Heart left ventricle (tissue), 16 donors: ENCODE measurements at places on chromosomes 2 and 18. TPM values are rescaled to one million over a fixed set of nuclear protein-coding genes. Genes with fewer than 3 reads are reported as not detected.

- peak; percentile 72 for DNase-seq
- H3K4me3 ChIP-seq: peak overlapping the region; percentile 23
- no peaks in the 10 kb centered on the region for H3K36me3 ChIP-seq
- peak overlapping the region; percentile 86 for H3K27ac ChIP-seq
Observed at GRCh38 chr2:17813742-17814473, 2.4 kb upstream of the MSGN1 start.

DNA sequence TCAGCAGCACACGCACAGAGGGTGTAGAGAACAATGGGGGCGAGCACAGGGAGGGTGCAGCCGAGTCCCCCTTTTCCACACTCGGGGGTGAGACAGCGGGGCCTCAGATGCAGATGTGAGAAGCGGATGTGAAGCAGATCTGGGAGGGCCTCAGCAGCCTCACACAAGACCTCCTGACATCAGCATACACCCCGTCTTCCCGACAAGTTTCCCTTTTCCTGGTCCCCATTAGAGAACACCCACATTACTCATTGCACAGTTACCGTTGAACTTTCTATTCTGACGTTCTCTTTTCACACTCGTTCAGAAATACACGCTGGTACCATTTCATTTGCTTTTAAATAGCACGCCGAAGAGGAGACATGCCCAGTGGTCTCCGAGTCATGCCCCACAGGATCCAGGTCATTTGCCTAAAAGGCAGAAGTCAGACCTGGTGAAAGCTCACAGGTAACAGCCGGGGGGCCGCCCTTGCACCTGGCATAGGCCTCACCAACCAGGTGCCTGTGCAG, 129.5 kb upstream of the ID2 start:
- H3K27me3 ChIP-seq: no peaks in the 10 kb centered on the region
- no peak overlapping the region for H3K4me3 ChIP-seq

- no peak overlapping the region for H3K4me3 ChIP-seq
- H3K27ac ChIP-seq: peak overlapping the region; percentile 96
- H3K4me1 ChIP-seq: peaks cover 9% of the 10 kb centered on the region
- no peaks in the 10 kb centered on the region for H3K27me3 ChIP-seq
Observed at GRCh38 chr2:98463081-98463481, 18.4 kb downstream of the INPP4A start.

DNA sequence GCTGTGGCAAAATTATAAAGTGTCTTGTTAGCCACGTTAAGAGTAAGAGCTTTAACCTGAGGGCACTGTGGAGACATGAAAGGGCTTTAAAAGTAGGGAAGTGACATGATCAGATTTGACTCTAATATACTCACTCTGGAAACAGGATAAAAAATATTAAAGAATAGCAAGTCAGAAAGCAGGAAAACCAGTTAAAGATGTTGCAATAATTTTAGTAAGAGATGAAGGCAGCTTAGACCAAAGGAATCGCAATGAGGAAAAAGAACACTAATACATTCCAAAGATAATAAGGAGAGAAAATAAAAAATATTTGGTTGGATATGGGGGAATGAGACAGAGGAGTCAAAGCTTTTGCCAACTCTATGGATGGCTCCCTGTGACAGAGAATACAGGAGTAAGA, 183.8 kb downstream of the DYM start:
- DNase-seq: no peak
- H3K4me1 ChIP-seq: peaks cover 3% of the 10 kb centered on the region
- no peaks in the 10 kb centered on the region for H3K36me3 ChIP-seq
- H3K27me3 ChIP-seq: no peaks in the 10 kb centered on the region

DNA sequence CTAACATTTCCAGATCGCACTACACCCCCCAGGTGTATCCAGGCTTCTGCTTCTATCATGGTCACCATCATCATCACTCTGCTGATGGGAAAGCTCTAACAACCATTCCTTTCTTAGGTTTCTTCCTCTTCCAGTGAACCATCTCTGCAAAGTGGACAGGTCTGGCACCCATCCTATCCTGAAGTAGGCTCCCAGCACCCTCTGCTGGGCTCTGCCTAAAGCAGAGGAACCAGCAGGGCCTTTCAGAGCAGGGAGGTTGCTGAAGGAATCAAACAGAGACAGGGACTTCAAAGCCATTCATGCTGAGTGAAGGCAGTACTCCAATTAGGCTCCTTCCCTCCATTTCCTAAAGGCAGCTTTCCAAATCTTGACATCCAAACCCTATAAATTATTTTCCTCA, 27.2 kb upstream of the SATB2 start:
- H3K4me1 ChIP-seq: no peaks in the 10 kb centered on the region
- no peak overlapping the region for H3K4me3 ChIP-seq
- DNase-seq: no peak
- H3K27me3 ChIP-seq: peaks cover 3% of the 10 kb centered on the region

DNA sequence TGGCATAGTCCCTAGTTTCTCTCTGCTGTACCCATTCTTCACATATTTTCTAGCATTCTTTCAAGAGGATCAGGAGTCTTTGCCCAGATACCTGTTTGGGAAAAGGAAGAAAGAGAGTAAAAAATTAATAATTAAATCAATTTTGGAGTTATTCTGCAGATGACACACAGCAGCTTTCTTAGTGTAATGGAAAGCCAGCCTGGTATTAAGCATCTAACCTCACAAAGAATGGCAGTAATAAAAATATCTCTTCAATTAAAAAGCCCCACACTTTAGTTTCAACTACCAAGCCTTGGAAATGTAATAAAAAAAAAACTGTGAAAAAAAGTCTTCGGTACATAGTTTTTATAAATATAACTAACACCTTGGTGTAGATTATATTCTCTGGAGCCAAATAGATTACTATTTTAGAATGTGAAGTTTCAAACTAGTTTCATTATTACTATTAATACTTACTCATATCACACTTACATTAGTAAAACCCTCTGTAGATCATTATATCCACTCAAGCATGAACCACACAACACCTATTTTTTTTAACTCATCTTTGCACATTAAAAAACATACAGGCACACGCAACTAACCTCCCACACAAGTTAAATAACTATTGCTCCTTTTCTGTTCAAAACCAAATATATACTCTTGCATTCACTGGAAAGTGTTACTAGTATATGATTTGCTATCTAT, 90.9 kb downstream of the GPD2 start:
- no peaks in the 10 kb centered on the region for H3K4me1 ChIP-seq
- H3K27me3 ChIP-seq: no peaks in the 10 kb centered on the region
- H3K36me3 ChIP-seq: peaks cover 7% of the 10 kb centered on the region
- H3K4me3 ChIP-seq: no peak overlapping the region
- no peak for DNase-seq

GRCh38 chr2:72940786-72941185, 23.5 kb downstream of the EMX1 start:
- H3K4me3 ChIP-seq: no peak overlapping the region
- no peak for DNase-seq
- H3K36me3 ChIP-seq: peaks cover 8% of the 10 kb centered on the region
- H3K27ac ChIP-seq: no peak overlapping the region
- H3K4me1 ChIP-seq: no peaks in the 10 kb centered on the region

- DNase-seq: no peak
- no peaks in the 10 kb centered on the region for H3K27me3 ChIP-seq
Observed at GRCh38 chr2:236562434-236562833, 7.2 kb upstream of the ACKR3 start.

- H3K4me1 ChIP-seq: no peaks in the 10 kb centered on the region
- no peak overlapping the region for H3K4me3 ChIP-seq
- no peaks in the 10 kb centered on the region for H3K36me3 ChIP-seq
- no peak for DNase-seq
- no peaks in the 10 kb centered on the region for H3K27me3 ChIP-seq
Observed at GRCh38 chr2:49248506-49248905, 94.2 kb upstream of the FSHR start.

The SEMA4C gene
- total RNA-seq: 22.0 TPM

The TCF23 gene
- total RNA-seq: not detected

The NEU2 gene
- not detected for total RNA-seq
